Lower lobe of right lung (tissue), 2 donors: ENCODE measurements at places on chromosomes 3 and 15.

DNA sequence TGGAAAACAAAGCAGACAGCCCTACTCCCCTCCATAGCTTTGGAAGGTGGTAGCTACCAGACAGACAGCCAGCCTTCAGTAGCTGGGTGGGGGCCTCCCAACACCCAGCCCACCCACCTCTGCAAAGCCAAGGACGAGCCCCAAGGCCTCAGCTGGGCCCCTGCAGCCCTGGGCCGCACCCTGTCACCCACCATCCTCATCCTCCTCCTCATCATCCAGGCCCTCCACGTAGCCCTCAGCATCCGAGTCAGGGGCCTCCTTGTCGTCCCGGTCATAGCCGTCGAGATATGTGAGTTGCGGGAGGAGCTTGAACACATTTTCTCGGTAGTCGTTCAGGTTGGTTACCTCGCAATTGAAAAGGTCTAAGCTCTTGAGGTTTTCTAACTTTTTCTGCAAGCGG lies 36.5 kb downstream of the ANP32A start:
- DNase-seq: no peak

DNA sequence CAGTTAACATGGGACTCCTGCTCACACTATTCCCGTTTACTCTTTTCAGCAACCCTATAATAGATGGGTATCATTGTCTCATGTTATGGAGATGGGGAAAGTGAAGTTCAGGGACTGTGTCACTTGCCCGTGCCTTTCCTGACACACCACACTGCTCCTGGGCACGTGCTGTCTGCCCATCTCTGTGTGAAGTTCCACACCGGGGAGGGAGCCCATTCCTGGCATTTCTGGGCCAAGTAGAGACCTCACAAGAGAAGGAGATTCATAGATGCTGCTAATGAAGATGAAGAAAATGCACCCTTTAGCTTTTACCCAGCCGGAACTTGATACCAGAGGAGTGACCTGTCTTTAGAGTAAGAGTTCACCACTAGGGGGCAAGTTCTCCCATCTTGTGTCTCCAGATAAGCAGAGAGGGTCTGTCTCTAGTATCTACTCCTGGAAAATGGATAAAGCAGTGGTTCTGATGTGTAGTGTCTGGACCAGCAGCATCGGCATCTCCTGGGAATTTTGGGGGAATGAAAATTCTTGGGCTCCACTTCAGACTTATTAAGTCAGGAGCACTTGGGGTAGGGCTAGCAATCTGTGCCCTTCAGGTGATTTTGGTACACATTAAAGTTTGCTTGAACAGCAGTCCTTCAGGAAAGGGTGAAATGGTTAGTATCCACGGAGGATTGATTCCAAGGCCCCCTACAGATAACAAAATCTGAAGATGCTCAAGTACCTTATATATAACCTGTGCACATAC lies 2.0 kb upstream of the TOPBP1 start:
- DNase-seq: no peak

- DNase-seq: no peak
Observed at GRCh38 chr15:57696146-57696545, 10.4 kb upstream of the POLR2M start.

- no peak for DNase-seq
Observed at GRCh38 chr3:170189398-170190256, 8.1 kb upstream of the PHC3 start.

DNA sequence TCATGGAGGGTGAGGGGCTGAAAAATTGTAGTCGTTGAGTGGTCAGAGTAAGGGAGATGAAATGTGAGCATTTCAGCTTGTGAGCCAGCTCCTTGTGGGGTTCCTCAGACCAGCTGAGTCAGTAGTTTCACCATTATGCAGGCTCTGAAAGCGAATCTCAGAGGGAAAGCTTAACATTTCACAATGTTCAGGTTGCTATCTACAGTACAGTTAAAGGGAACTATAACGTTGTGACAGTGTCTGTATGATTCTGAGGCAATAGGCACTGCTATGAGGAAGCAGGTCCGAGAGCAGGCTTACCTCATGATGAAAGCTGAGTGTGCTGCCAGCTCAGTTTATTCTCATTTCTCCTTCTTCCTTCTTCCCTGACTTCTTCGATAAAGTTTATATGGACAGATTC lies 469.6 kb downstream of the EDEM1 start:
- no peak for DNase-seq

- no peak for DNase-seq
Observed at GRCh38 chr15:69590932-69591524, 138.4 kb downstream of the RPLP1 start.

DNA sequence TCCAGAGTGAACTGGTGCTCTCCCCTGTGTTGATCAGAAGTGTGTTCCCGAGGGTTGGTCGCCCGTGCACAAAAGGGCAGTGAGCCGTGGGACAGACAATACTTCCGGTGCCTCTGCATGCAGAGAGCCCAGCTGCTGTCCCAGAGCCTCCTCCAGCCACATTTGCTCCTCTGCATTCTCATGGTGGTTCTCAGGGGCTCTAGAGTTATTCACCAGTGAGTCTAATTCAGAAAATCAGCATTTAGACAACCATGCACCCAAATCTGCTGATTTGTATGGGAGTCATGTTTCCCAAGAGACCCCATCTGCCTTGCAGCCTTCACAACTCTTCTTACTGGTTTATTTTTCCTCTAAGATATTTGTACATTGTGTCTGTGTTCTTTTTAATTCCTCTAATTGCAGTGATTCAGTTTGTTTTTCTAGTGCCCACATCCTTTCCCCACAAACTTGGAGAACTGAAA lies 107.0 kb upstream of the SPRED1 start:
- no peak for DNase-seq

GRCh38 chr3:134033315-134033996 lies 3.7 kb upstream of the SLCO2A1 start:
- no peak for DNase-seq
